ENCODE measurements at places on chromosomes 2 and 18.
A peak's percentile ranks its signal among the peaks of the same experiment; 100 is the strongest.

- DNase-seq: no peak
These were observed 9.0 kb upstream of the SCN9A start for GRCh38 chr2:166384774-166385173.

DNA sequence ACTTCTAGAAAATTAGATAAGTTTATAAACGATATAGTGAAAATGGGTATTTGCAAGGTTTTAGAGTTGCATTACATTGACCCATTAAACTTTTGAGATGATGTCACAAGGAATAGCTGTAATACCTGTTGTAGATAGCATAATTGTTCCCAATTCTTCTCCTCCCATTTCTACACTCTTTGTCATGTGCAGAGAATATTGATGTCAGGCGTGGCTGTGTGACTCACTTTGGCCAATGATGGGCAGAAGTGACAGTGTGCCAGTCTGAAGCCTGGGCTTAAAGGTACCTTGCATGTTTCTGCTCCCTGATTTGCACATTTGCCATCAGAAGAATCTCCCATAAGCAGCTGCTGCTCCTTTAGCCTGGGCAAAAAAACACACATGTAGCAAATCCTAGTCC is 26.9 kb upstream of the CCBE1 start:
- no peak for DNase-seq

- peak; percentile 71 for DNase-seq
These were observed 475.0 kb upstream of the POU3F3 start for GRCh38 chr2:104378853-104379374.

DNA sequence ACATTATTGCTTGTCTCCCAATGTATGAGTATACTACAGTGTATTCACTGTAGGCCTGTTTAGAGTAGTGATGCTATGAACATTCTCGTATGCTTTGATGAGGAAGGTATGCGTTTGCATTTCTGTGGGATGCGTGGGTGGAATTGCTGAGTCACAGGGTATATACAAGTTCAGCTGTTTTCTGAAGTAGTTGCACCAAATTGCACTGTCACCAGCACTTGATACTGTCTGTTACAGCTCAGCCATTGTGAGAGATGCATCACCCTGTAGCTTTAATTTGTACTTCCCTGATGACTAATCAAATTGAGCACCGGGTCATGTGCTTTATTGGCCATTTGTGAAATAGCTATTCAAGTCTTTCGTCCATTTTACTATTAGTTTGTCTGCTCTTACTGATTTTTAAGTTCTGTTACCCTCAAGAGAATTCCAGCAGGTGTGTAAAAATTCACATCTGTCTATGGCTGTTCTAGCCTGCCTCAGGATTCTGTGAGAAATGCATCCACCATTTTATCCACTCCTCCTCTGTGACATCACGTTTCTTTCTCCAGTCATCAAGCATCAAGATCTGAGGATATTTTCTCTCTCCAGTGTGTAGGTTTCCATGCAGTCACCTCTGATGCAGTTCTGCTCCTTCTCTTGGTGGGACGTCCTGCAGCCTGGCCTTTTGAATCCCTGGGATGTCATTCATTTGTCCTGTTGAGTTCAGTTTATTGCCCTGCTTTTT is 72.5 kb downstream of the DGKD start:
- peak; percentile 20 for DNase-seq

GRCh38 chr2:121904656-121905055 is 149.2 kb downstream of the TSN start:
- DNase-seq: peak; percentile 44

DNA sequence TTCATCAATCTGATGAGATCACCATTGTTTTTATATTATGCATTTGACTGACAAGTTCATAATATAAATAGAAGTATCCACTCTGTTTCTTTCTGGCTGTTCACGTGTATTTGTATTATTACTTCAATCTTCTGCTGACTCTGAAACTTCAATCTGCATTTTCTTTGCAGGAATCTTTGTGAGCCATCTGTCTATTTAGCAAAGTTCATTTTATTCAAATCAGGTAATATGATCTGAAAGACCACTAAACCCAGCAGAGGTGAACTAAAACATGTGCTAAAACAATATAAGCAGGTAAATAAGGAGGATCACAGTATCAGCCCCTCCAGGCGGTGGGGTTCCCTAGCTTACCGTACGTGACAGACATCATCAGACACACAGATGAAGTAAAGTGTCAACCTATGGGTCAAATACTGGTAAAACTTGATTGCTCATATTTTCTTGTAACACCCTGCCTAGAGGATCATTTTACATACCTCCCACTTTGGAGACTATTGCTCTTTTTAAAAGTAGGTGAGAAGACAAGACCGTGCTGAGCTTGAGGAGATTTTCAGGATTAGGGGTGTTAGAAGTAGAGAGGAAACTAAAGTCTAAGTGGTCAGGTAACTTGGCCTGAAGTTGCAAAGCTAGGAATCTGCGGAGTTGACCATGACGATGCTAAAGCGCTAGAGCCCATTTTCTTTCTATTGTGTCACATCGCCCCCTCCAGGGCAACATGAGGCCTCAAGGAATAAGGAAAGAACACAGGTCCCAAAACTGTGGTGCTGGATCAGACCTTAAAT is 9.0 kb downstream of the DTNB start:
- no peak for DNase-seq

- DNase-seq: no peak
These were observed 100.0 kb downstream of the BAZ2B start for GRCh38 chr2:159516241-159516758.

GRCh38 chr18:7896805-7897518 is 329.8 kb downstream of the PTPRM start:
- no peak for DNase-seq

GRCh38 chr2:46816151-46816845 is 99.3 kb downstream of the MCFD2 start:
- peak; percentile 46 for DNase-seq
